ENCODE measurements at places on chromosomes 2 and 18. TPM values are rescaled to one million over a fixed set of nuclear protein-coding genes. Genes with fewer than 3 reads are reported as not detected.

DNA sequence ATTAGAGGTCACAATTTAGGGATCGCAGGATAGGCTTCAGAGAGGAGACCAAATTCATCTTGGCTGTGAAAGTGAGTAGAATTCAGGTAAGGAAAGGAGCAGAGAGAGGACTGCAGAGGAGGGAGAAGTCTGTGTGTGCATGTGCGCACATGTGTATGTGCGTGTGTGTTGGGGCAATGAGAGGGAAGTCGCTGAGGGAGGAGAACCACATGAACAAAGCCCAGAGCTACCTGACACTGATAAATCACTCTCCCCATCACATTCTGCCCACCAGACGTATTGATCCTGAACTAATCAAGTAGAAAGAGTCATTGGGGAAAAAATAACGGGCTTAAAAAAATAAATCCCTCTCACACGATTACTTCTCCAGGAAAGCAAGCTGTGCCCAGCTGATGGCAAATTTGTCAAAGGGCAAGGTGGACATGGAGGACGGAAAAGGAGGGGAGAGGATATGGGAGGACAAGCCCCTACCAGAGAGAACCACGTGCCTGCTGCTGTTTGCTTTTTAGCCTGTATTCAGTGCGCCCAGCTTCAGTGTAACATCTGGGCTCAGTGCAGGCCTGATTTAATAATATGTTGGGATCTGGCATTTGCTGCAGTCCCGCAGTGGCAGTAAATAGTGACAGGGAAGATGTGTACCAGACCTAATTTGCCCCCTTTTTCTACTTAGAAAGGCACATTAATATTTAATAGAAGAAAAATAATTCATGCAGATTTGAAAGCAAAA, 307.5 kb downstream of the C1D start:
- H3K4me3 ChIP-seq = no peak overlapping the region
- DNase-seq = no peak
- no peaks in the 10 kb centered on the region for H3K36me3 ChIP-seq
- H3K27me3 ChIP-seq = no peaks in the 10 kb centered on the region
- H3K4me1 ChIP-seq = no peaks in the 10 kb centered on the region
- no peak overlapping the region for H3K27ac ChIP-seq

DNA sequence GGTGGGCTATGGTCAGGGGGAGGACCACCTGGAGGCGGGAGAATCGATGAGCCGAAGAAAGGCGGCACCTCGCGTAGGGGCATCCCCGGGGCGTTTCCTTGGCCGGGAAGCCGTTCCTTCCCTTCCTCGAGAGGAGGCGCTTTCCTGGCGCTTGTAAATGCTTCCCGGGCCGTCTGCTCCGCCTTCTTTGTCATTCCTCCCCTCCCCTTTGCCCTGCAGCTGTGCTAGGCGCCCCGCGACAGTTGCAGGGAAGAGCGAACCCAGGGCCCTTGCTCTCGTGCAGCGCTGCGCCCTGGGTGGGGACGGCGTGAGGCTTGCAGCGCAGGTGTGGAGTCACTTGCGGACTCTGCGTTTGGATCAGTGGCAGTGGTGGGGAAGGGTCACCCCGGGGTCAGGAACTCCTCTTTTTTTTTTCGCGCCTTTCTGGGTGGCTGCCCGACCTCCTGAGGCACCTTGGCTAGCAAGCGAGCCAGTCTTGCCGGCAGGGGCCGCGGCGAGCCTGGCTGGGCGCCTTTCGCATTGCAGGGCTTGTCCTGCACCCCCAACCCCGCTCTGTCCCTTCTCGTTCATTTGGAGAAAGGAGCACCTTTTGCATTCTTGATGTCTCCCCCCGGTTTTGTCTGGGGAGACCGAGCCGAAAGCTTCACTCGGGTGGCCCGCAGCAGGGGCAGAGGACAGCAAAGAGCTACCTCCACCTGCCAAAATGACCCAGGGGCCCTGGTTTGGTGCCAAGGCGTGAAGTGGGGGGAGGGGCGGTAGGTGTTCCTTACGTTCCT, 858 bp downstream of the KCNS3 start:
- peaks cover 19% of the 10 kb centered on the region for H3K4me1 ChIP-seq
- peak overlapping the region; percentile 79 for H3K4me3 ChIP-seq
- peak; percentile 86 for DNase-seq
- H3K36me3 ChIP-seq = no peaks in the 10 kb centered on the region
- H3K27ac ChIP-seq = peak overlapping the region; percentile 62

DNA sequence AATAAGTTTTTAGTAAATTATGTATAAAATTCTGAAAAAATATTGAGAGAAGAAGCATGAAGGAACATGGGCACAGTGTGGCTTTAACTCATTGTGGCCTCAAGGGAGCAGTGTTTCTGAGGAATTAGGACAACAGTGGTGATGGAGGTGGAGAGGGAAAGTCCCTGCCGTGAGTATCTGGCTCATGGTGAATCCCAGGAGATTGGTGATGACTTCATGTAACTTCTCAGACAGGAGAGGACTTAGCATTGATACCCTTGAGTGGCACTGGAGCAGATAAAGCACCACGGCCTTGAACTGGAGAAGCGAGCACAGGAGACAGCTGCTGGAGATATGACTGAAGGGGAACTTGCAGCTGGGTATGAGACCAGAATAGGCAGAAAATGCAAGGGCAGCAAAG, 35.0 kb upstream of the LRP1B start:
- no peaks in the 10 kb centered on the region for H3K27me3 ChIP-seq
- no peaks in the 10 kb centered on the region for H3K36me3 ChIP-seq
- H3K27ac ChIP-seq = no peak overlapping the region
- H3K4me3 ChIP-seq = no peak overlapping the region
- DNase-seq = peak; percentile 3

DNA sequence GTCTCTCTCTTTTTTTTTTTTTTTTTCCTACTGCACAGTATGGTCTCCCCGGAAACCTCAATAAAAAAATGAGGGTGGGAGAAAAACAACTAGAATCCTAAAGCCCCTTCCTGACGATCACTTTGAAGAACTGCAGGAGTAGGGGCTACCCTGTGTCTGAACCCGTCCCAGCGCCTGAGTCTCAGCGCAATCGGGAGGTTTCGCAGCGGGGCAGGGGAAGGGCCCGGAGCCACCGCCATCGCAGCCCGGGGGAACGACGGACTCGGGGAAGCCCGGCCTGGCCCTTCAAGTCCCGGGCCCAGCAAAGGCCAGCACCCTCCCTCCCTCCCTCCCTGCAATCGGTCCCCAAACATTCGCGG, 411 bp downstream of the NARS1 start:
- H3K27ac ChIP-seq = peak overlapping the region; percentile 91
- H3K27me3 ChIP-seq = no peaks in the 10 kb centered on the region
- H3K4me1 ChIP-seq = peaks cover 5% of the 10 kb centered on the region

GRCh38 chr18:13273800-13274199, 55.2 kb downstream of the LDLRAD4 start:
- DNase-seq = peak; percentile 48
- H3K4me1 ChIP-seq = peaks cover 34% of the 10 kb centered on the region
- peaks cover 2% of the 10 kb centered on the region for H3K36me3 ChIP-seq
- no peak overlapping the region for H3K4me3 ChIP-seq
- H3K27ac ChIP-seq = no peak overlapping the region

DNA sequence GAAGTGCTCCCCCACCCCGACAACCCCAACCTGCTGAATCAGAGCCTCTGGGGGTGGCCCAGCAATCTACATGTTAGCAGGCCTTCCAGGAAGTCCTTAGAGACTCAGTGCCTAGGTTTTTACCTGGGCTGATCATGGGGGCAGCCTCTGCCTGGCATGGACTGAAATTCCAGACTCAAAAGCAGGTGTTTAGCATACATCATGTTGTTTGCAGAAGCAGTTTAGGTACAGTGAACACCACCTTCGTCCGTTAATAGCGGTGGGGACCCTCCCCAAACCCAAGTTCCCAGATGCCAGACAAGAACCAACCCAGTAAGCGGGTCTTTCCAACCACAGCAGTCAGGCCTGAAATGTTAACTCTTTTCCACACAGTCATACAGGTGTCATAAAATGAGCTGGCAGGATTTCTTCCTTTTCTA, 26.4 kb upstream of the GALR1 start:
- H3K4me1 ChIP-seq = no peaks in the 10 kb centered on the region
- no peak for DNase-seq
- no peak overlapping the region for H3K4me3 ChIP-seq
- no peaks in the 10 kb centered on the region for H3K27me3 ChIP-seq
- no peak overlapping the region for H3K27ac ChIP-seq
- no peaks in the 10 kb centered on the region for H3K36me3 ChIP-seq

DNA sequence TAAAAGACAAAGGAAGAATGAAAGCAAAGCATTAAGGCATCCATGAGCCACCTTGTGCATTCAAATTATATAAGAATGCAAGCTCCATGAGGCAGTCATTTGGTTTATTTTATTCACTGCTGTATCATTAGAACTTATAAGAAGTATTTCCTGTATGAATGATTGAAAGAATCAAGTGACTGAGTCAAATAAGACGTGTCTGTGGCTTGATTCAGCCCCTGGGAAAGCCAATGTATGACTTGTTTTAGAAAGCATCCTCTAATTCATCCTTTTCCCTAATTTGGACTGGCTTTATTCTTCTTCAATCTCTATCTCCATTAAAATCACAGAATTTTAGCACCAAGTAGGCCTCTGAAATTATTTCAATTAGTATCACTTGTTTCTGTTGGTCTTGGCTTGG, 461.1 kb downstream of the LPIN1 start:
- H3K4me1 ChIP-seq = peaks cover 14% of the 10 kb centered on the region
- H3K4me3 ChIP-seq = no peak overlapping the region
- no peak for DNase-seq
- H3K27ac ChIP-seq = no peak overlapping the region

GRCh38 chr2:133682347-133682746, 114.1 kb upstream of the NCKAP5 start:
- no peaks in the 10 kb centered on the region for H3K36me3 ChIP-seq
- H3K27me3 ChIP-seq = no peaks in the 10 kb centered on the region
- DNase-seq = peak; percentile 87
- peaks cover 2% of the 10 kb centered on the region for H3K4me1 ChIP-seq
- peak overlapping the region; percentile 83 for H3K27ac ChIP-seq
- no peak overlapping the region for H3K4me3 ChIP-seq

GRCh38 chr2:232113821-232114220, 152.3 kb downstream of the DIS3L2 start:
- H3K4me1 ChIP-seq = no peaks in the 10 kb centered on the region
- no peak overlapping the region for H3K27ac ChIP-seq
- no peaks in the 10 kb centered on the region for H3K27me3 ChIP-seq
- no peaks in the 10 kb centered on the region for H3K36me3 ChIP-seq
- no peak overlapping the region for H3K4me3 ChIP-seq
- DNase-seq = no peak

DNA sequence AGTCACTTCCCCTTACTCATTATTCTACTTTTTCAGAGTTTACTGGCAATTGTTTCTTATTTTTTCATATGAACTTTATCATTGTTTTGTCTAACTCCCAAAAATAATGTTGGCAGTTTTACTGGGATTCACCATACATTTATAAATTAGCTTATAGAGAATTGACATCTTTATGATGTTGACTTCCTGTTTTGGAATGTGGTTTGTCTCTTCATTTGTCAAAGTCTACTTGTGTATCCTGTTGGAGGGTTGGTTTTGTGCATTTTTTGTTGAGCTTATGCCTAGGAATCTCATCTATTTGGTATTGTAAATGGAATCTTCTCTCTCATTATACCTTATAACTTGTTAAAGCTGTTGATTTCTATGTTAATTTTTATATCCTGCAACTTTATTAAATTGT, 16.4 kb downstream of the EPC2 start:
- no peak for DNase-seq
- H3K27ac ChIP-seq = no peak overlapping the region
- no peaks in the 10 kb centered on the region for H3K4me1 ChIP-seq
- H3K27me3 ChIP-seq = no peaks in the 10 kb centered on the region

- peak; percentile 71 for DNase-seq
- H3K4me1 ChIP-seq = peaks cover 35% of the 10 kb centered on the region
- peaks cover 2% of the 10 kb centered on the region for H3K36me3 ChIP-seq
- H3K27me3 ChIP-seq = peaks cover 8% of the 10 kb centered on the region
Measured at GRCh38 chr2:238521870-238522269, 95.1 kb downstream of the ASB1 start.

- DNase-seq = no peak
- H3K27ac ChIP-seq = no peak overlapping the region
- peaks cover 99% of the 10 kb centered on the region for H3K27me3 ChIP-seq
Measured at GRCh38 chr2:222307143-222307756, 8.5 kb upstream of the PAX3 start.

GRCh38 chr2:152089238-152089637, 9.6 kb downstream of the CACNB4 start:
- peak; percentile 57 for DNase-seq
- no peaks in the 10 kb centered on the region for H3K36me3 ChIP-seq
- no peak overlapping the region for H3K4me3 ChIP-seq
- H3K27ac ChIP-seq = no peak overlapping the region
- H3K4me1 ChIP-seq = peaks cover 4% of the 10 kb centered on the region

DNA sequence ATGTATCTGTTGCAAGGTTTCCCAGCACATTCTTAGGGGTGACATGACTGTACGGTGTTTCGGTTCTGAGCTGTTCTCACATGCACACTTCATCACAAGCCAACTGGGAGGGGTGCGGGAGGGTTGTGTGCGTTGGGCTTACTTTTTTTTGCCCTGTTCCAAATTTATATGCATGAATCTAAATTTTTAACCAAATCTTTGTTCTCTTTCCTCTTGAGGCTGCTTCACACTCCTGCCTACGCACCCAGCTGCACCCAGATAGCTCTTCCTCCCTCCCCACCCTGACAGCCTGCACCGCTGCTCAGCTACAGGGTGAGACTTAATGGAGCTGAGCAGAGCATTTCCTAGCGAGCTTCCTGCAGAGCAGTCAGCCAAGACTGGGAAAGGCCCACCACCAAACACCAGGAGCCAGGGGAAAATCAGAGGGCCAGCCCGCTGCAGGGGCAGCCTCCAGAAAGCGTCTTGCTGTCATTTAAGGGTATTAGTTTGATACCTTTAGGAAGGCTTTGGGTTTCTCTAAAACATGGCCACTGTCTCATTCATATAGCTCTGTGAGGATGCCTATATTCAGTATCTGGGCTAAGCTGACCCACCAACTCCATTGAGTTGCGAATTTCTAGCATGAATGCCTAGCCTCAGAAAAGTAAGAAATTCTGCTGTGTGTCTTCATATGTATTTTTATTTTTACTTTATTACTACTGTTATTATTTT, 84.5 kb downstream of the POU3F3 start:
- H3K4me1 ChIP-seq = peaks cover 3% of the 10 kb centered on the region
- no peak overlapping the region for H3K27ac ChIP-seq
- no peak for DNase-seq

- H3K27me3 ChIP-seq = no peaks in the 10 kb centered on the region
- H3K4me1 ChIP-seq = peaks cover 5% of the 10 kb centered on the region
- no peaks in the 10 kb centered on the region for H3K36me3 ChIP-seq
- H3K27ac ChIP-seq = no peak overlapping the region
- no peak overlapping the region for H3K4me3 ChIP-seq
Measured at GRCh38 chr2:235468978-235469655, 24.7 kb upstream of the AGAP1 start.

- no peak overlapping the region for H3K27ac ChIP-seq
- no peak overlapping the region for H3K4me3 ChIP-seq
- no peaks in the 10 kb centered on the region for H3K27me3 ChIP-seq
Measured at GRCh38 chr2:150145299-150145692, 342.2 kb downstream of the RND3 start.

The COBLL1 gene
- 7.0 TPM for total RNA-seq

The STEAP3 gene
- 8.0 TPM for total RNA-seq

The NGEF gene
- total RNA-seq = 1.5 TPM

The EPB41L3 gene
- 80.6 TPM for total RNA-seq

The CPLX4 gene
- total RNA-seq = not detected

The SYT4 gene
- total RNA-seq = 0.13 TPM
